Vein endothelial cell (primary cell): ENCODE measurements at places on chromosomes 2 and 18. TPM values are rescaled to one million over a fixed set of nuclear protein-coding genes. Genes with fewer than 3 reads are reported as not detected.

The CPSF3 gene
- 38.2 and 44.9 TPM in 2 replicates for total RNA-seq

The NYAP2 gene
- total RNA-seq: not detected in 2 replicates

The CROCC2 gene
- not detected in 2 replicates for total RNA-seq

The CFAP65 gene
- not detected in 2 replicates for total RNA-seq

The RNU2-63P gene
- total RNA-seq: not detected in 2 replicates

The ALPG gene
- not detected in 2 replicates for total RNA-seq
